AG09309 (cell line): ENCODE measurements at places on chromosomes 3 and 15.

DNA sequence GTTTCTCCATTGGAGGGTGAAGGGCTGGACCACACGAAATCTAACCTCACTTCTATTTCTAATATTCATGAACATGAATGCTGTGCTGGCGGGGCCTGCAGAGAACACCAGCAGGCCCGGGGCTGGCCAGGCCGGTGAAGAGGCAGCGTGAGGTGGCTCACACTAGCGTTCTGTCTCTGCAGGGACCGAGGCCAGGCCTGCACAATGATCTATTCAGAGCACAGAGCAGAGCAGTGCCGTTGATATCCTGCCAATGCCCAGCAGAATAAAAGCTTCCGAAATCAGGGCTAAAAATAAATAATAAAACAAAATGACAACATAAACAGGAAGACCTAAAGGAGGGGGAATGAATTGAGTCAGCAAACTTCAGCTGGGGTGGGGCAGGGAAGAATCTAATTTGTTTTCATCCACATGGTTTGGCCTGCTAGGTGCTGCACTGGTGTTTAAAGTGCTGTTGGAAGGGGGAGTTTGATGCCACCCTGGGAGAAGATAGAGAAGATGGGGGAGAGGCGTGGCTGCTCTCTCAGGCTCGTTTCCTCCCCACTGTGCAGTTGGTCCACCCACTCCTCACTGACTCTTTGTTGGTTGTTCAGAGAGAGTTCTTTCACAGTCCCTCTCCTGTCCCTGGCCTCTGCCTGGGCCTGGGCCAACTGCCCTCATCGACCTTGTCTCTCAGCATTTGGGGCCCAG lies 837.1 kb downstream of the AGBL1 start:
- DNase-seq: no peak

GRCh38 chr3:1381647-1382036 lies 288.8 kb downstream of the CNTN6 start:
- no peak for DNase-seq

DNA sequence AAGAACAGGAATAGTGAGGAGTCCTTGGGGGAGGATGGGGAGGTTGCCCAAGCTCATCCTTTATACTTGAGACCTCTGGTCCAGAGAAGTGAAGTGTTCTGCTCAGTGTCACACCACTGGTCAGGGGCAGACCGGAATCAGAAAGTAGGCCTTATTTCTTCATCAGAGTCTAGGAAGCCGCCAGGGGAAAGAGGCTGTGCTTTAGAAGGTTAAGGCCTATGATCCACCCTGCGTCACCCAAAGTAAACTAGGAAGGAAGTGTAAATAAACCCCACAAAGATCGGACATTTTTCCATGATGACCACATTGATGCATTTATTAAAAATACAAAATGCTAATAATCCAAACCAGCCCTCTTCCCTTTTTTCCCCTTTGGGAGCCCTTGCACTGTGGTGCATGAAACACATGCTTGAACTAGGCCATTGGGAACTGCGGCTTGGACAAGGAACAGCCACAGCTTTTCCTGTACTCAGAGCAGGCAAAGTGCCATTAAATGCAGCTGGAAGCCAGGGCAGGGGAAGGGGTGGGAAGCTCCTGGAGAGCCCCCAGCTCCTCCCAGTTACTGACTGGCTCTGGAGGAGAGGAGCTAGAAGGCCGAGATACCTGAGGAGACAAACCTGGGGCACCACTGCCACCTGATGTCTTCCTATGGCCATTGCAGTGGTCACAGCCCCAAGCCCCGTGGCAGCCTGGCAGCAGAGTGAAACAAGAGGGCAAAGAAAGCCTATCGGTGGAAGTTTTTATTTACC lies 37.0 kb downstream of the CDC25A start:
- DNase-seq: peak; percentile 32

- DNase-seq: no peak
These were observed 73.4 kb upstream of the CADM2 start for GRCh38 chr3:84885199-84885882.

- no peak for DNase-seq
These were observed 575 bp downstream of the LEO1 start for GRCh38 chr15:51971032-51971374.

DNA sequence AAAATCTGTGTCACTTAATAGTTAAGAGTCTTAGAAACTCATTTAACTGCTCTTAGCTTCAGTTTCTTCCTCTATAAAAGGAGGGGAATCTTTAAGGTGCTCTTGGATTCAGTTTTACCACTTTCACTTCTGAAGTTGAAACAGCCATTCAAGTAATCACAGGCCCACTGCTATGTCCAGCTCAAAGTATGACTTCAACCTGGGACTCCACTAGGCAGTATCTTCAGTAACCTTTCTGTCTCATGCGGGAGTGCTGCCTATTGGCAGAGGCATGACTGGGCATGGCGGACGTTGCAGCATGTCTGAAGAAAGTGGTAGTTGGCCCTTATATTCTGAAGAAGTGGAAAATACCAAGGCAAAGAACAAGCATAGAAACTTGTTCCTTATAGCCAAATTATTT lies 92.3 kb downstream of the DHX30 start:
- DNase-seq: no peak

DNA sequence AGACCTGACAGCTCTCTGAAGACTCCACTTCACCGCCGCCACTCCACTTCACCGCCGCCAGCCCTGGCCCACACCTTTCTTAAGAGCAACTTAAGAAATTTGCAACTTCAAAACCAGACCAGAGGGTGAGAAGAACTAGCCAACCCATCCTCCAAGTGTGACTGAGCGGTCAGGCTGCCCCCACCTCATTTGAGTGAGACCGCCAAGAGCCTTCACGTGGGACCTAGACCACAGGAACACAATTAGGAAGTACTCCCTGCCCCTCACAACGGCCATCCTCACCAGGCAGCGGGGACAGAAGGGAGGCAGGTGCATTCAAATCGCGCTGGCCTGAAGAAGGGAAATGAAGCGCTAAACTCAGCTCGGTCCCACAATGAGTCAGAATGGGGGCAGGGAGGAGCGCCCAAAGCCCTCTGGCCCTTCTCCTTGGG lies 156.8 kb upstream of the BCL6 start:
- DNase-seq: no peak

- no peak for DNase-seq
These were observed 397.7 kb upstream of the LMCD1 start for GRCh38 chr3:8103954-8104353.

DNA sequence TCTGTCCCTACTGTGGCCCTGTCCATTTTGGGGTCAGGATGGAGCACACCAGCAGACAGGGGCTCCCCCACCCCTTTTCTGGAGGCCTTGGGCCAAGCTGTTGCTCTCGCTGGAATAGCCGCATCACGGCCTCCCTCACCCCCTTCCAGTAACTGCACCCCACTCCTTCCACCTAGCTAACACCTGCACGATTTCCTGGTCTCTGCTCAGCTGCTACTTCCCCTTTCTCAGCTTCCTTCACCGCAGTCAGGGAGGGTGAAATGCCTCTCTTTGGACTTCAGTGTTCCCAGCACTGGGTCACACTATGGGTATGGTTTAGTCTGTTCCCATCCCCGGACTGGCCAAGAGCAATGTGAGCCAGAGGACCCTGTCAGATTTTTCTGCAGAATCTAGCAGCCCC lies 400.2 kb downstream of the MCTP2 start:
- DNase-seq: no peak

GRCh38 chr3:58429657-58430056 lies 4.0 kb downstream of the PDHB start:
- no peak for DNase-seq

DNA sequence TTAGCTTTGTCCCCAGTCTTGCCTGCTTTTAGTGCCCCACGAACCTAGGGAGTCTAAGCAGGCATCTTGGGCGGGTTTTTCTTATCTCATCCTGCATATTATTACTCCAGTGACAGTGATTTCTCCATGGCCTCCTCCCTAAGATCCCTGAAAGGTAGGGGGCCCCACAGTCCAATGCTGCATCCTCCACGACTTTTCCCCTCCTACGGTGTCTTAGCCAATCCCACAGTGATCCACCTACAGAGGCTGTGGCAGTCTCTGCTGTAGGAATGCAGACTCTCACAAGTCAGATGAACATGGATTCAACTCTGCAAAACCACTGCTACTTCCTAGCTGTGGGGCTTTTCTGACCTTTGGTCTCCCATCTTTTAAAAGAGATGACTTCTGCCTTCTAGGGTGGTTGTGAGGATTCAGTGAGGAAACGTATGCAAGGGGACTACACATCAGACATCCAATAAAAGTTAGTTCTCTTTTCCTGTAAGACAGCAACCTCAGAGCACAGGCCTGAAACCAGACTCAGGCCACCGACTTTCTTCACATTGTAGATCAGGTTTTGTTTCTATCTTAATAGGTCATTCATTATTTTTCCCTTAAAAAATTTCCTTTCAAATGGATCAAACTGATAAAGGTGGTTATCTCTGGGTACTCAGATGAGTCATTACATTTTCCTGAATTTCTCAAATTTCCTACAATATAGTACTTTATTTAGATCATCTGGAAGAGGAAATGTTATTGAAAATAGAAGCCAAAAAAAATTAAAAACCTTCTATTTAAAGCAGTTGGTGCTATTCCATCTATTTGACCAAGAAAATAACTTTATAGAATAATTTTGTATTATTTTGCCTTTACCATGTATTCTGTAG lies 23.2 kb downstream of the ILDR1 start:
- no peak for DNase-seq

DNA sequence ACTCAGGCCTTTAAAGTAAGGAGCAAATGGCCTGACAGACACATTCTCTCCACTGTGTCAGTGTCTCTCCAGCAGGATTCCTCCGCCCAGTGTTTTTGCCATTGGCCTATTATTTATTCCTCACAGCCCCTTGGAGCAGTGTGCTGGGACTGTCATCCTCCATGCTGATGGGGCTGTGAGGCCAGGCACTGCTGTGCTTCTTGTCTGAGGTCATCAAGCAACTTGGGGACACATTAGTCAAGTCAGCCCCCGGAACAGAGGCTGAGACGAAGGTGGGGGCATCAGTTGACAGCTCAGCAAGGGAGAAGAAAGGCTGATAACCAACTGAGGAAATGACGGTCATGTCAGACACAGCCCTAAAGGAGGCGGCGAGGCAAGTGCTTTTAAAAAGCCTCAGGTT lies 67.4 kb downstream of the XXYLT1 start:
- no peak for DNase-seq

GRCh38 chr15:90178468-90179435 lies 22.4 kb upstream of the SEMA4B start:
- no peak for DNase-seq

- no peak for DNase-seq
These were observed 60.0 kb upstream of the SEC13 start for GRCh38 chr3:10380906-10381305.

- peak; percentile 39 for DNase-seq
These were observed 51.0 kb upstream of the SSR3 start for GRCh38 chr3:156605686-156606605.
